IPS DF 6.9 (cell line): ENCODE measurements at places on chromosomes 1 and 21.

DNA sequence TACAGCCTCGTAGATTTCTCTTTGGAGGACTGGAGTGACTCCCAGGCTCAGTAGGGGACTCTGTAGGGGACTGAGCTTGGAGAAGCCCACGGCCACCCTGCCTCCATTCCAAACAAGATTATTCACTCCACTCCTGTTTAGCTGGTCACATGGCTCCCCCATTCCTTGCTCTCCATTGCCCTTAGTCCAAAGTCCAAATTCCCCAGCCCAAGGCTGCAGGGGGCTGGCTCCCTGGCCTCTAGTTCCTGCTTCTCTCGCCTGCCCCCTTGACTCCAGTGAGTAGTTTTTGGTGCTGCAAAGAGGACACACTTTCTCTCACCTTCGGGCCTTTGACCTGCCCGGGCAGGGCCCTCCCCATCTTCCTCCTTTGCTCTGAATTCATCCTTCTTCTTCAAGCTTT, 403.3 kb downstream of the KIF26B start:
- H3K36me3 ChIP-seq, result no peaks in the 10 kb centered on the region
- DNase-seq, result no peak
- H3K4me1 ChIP-seq, result no peaks in the 10 kb centered on the region
- H3K4me3 ChIP-seq, result no peak overlapping the region

DNA sequence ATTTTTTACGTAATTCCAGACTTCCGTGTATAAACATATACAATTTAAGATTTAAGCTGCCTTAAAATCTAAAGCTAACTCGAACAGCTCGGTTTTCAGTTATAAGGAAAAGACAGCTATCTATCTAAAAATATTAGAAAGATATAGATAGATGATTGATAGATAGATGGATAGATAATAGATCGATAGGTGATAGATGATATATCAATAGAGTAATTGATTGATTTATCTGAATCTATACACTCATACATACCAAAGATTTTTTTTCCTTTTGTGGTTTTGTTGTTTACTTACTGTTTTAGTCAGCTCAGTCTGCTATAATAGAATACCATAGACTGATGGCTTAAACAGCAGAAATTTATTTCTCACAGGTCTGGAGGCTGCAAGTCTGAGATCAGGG, 278.5 kb upstream of the PLD5 start:
- no peaks in the 10 kb centered on the region for H3K36me3 ChIP-seq
- no peak for DNase-seq
- H3K4me3 ChIP-seq, result no peak overlapping the region
- H3K27me3 ChIP-seq, result no peaks in the 10 kb centered on the region
- H3K27ac ChIP-seq, result no peak overlapping the region

GRCh38 chr1:224405604-224405970, 29.0 kb downstream of the WDR26 start:
- DNase-seq, result no peak
- no peaks in the 10 kb centered on the region for H3K4me1 ChIP-seq
- no peak overlapping the region for H3K4me3 ChIP-seq

- DNase-seq, result no peak
- no peak overlapping the region for H3K27ac ChIP-seq
- no peaks in the 10 kb centered on the region for H3K4me1 ChIP-seq
- H3K4me3 ChIP-seq, result no peak overlapping the region
- H3K36me3 ChIP-seq, result peaks cover 15% of the 10 kb centered on the region; the same call in 1 of the 2 replicates
Measured at GRCh38 chr1:203828002-203828401, 32.6 kb downstream of the ZBED6 start.

DNA sequence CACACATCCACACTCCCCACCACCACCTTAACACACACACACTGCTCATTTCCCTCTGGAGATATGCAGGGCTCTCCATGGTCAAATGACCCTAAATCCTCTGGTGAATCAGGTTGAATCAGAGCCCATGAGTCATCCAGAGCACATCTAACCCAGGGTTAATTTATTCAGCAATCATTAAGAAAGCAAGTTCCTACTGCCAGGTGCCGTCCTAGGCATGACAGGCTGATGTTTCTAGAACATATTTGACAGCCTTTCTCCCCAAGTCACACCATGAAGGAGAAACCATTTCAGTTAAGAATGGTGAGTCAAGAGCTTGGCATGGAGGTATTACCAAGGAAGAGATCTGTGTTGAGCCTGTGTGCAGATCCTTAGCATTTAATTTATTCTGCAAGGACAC, 194.3 kb upstream of the CAMK1G start:
- no peaks in the 10 kb centered on the region for H3K36me3 ChIP-seq
- no peak overlapping the region for H3K27ac ChIP-seq
- H3K4me1 ChIP-seq, result peaks cover 2% of the 10 kb centered on the region; the same call in 1 of the 2 replicates
- DNase-seq, result no peak
- H3K27me3 ChIP-seq, result no peaks in the 10 kb centered on the region

DNA sequence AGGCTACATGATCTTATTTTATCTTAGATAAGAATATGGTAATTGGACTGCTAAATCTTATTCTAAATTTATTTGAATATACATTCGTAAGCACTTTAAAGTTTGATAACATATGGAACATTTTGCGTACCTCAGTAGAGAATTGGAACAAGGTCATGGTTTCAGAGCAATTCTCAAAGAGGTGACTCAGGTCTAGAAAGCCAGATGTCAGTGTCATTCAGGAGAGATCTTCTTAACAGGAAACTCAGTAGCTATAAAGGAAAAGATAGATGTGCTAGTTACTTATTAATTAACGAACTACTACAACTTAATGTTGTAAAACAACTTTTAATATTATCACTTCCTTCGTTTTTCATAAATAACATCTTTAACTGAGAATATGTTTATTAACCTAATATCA, 142.5 kb downstream of the USP25 start:
- no peaks in the 10 kb centered on the region for H3K27me3 ChIP-seq
- no peaks in the 10 kb centered on the region for H3K4me1 ChIP-seq
- H3K27ac ChIP-seq, result no peak overlapping the region
- H3K36me3 ChIP-seq, result no peaks in the 10 kb centered on the region; the same call in 1 of the 2 replicates

DNA sequence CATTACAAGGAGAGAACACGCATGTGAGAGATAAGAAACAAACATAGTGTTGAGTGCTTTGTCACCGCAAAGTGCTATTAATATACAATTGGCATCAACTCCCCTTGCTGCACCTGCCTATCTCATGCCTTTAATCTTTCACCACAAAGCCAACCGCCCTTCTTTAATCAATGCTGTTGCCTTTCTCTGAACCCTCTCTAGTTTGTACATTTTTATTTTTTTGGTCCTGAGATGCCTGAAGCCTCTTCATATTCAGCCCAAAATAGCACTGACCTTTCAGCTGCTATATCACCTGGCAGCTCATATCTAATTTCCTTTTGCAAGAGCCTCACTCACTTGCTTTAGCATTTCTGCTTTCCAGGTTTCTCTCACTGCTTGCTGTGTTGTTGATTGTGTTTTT, 504.7 kb downstream of the NUF2 start:
- no peaks in the 10 kb centered on the region for H3K36me3 ChIP-seq
- H3K4me3 ChIP-seq, result no peak overlapping the region
- no peaks in the 10 kb centered on the region for H3K27me3 ChIP-seq
- no peak for DNase-seq
- H3K27ac ChIP-seq, result no peak overlapping the region
- no peaks in the 10 kb centered on the region for H3K4me1 ChIP-seq

GRCh38 chr1:107135463-107135862, 5.4 kb upstream of the NTNG1 start:
- peaks cover 1% of the 10 kb centered on the region; the same call in 1 of the 2 replicates for H3K4me1 ChIP-seq
- DNase-seq, result no peak
- H3K27me3 ChIP-seq, result no peaks in the 10 kb centered on the region
- H3K36me3 ChIP-seq, result no peaks in the 10 kb centered on the region

DNA sequence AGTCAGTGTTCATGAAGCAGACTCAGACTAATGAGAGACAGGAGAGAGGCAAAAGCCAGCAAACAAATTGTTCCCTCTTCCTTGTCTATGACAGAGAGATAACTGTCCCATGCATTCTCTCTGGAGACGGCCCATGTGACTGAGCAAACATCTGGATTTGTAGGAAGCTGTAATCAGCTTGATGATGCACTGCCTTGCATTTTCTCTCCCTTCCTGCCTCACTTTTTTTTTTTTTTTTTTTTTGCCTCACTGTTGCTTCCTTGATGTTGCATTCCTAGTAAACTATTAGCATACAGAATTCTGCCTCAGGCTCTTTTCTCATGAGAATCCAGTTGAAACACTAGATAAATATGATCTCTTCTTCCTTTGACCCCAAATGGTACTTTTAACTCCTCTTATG, 134.5 kb downstream of the HHIPL2 start:
- no peak overlapping the region for H3K4me3 ChIP-seq
- no peak overlapping the region for H3K27ac ChIP-seq
- no peaks in the 10 kb centered on the region for H3K27me3 ChIP-seq

DNA sequence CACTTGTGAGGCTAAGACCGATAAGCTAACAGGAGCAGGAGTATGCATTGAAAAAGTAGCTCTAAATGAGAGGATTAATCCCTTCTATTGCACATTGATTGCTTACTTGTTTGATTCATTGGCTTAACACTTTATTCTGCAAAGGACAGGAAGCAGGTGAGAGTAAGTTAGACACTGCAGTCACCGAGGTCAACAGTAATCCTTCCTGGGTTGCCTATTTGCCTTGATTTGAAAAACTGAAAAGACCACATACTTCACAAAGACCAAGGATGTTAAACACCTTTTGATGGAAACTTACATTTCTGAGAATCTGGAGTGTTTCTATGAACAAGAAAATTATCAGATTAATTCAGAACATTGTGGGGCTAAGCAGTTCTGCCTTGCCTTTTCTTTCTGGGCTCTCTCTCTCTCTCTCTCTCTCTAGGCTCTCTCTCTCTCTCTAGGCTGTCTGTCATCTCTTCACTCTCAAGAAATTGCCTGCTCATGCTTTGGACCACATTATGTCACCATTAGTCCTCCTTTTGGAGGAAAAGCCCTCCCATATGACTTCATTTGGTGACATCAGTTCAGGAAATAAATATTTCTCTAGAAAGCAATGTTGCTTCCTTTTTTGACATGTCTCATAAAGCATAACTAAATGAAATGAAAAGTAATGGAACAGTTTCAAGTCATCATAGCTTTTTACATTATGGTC, 103.8 kb downstream of the TNFSF18 start:
- no peaks in the 10 kb centered on the region for H3K4me1 ChIP-seq
- no peak overlapping the region for H3K27ac ChIP-seq
- DNase-seq, result no peak
- H3K36me3 ChIP-seq, result no peaks in the 10 kb centered on the region

DNA sequence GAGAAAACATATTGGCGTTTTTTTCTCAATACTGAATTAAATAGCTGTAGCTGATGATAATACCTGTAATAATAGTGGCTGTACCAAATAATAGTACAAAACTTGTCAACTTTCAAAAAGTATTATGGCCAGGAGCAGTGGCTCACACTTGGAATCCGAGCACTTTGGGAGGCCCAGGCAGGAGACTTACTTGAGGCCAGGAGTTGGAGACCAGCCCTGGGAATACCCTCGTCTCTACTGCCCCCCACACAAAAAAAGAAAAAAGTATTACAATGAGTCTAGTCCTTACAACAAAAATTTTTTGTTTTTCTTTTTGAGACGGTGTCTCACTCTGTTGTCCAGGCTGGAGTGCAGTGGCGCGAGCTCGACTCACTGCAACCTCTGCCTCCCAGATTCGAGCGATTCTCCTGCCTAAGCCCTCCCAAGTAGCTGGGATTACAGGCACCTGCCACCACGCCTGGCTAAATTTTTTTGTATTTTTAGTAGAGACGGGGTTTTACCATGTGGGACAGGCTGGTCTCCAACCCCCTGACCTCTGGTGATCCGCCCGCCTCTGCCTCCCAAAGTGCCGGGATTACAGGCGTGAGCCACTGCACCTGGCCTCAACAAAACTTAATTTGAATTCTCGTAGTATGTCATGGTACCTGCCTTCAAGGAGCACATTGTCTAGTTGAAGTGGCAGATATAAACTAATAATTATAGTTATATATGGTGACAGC, 1.4 kb downstream of the RBBP4 start:
- peaks cover 9% of the 10 kb centered on the region; the same call in 1 of the 2 replicates for H3K36me3 ChIP-seq
- no peaks in the 10 kb centered on the region for H3K4me1 ChIP-seq
- no peak for DNase-seq
- H3K27me3 ChIP-seq, result no peaks in the 10 kb centered on the region

- no peaks in the 10 kb centered on the region for H3K36me3 ChIP-seq
- no peaks in the 10 kb centered on the region for H3K4me1 ChIP-seq
- H3K27me3 ChIP-seq, result no peaks in the 10 kb centered on the region
- no peak for DNase-seq
Measured at GRCh38 chr21:28086861-28087581, 905.7 kb downstream of the LTN1 start.
